ENCODE measurements at places on chromosomes 6 and 20.

GRCh38 chr6:106161311-106161874 lies 75.3 kb downstream of the PRDM1 start:
- no peak for DNase-seq

- no peak for DNase-seq
Measured at GRCh38 chr6:43016943-43017334, 2.9 kb downstream of the KLHDC3 start.

- no peak for DNase-seq
Measured at GRCh38 chr20:51460569-51461265, 81.8 kb downstream of the NFATC2 start.

- DNase-seq = no peak
Measured at GRCh38 chr20:56566621-56567020, 33.6 kb downstream of the FAM209B start.

DNA sequence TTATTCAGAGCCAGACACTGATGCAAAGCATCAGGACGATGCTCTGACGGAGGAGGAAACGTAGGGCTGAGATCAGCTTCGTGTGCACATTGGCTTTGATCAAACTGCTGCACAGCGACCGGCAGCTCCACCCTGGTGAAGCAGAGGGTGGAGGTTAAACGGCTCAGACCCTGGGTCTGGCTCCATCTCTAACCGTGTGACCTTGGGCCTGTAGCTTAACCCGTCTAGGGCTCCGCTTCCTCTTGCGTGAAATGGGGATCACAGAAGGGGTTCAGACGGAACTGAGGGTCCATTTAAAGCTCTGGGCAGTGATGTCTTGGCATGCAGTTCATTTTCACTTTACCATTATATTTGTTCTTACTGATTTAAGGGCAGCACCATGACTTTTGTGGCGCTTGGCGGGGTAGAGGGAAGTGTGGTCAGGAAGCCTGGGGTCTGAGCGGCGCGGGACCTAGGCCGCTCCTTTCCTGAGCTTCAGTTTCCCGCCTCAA lies 644 bp downstream of the RBL1 start:
- DNase-seq = no peak

- DNase-seq = no peak
Measured at GRCh38 chr6:139156551-139156950, 21.7 kb downstream of the HECA start.

- DNase-seq = no peak
Measured at GRCh38 chr6:124438546-124439065, 523.6 kb upstream of the RNF217 start.

DNA sequence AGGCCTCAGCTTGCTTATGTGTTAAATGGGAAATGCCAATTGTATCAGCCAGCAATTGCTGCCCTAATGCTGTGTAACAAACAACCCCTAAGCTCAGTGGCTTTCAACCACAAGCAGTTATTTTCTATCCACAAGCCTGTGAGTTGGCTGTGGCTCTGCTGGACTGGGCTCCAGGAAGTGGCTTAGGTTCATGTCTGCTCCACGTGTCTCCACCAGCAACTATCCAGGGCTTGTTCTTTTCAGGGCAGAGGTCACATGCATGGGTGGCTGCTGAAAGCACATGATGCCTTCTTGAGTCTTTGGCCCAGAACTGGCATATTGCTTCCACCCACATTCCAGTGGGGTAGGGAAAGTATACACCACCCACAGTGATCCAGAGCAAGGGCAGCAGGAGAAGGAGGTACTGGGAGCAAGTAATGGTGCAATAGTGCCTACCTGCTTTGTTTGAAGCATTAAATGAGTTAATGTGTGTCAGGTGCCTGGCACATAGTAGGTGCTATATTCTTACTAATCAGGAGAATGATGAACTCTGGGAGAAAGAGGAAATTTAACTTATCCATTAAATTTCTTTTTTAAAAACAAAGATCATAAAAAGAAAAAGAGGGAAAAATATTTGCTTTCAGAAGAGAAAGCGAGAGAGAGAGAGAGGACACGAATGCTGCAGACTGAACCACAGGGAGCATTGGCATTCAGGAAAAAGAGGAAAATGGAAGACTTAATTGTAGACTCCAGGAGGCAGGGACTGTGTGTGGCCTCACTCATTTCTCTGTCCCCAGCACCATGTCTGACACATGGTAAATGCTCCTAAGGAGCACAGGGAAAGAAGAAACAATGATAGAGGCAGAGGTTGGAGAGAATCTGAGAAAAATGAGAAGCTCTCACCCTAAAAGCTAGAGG lies 25.2 kb upstream of the RNF24 start:
- DNase-seq = no peak

DNA sequence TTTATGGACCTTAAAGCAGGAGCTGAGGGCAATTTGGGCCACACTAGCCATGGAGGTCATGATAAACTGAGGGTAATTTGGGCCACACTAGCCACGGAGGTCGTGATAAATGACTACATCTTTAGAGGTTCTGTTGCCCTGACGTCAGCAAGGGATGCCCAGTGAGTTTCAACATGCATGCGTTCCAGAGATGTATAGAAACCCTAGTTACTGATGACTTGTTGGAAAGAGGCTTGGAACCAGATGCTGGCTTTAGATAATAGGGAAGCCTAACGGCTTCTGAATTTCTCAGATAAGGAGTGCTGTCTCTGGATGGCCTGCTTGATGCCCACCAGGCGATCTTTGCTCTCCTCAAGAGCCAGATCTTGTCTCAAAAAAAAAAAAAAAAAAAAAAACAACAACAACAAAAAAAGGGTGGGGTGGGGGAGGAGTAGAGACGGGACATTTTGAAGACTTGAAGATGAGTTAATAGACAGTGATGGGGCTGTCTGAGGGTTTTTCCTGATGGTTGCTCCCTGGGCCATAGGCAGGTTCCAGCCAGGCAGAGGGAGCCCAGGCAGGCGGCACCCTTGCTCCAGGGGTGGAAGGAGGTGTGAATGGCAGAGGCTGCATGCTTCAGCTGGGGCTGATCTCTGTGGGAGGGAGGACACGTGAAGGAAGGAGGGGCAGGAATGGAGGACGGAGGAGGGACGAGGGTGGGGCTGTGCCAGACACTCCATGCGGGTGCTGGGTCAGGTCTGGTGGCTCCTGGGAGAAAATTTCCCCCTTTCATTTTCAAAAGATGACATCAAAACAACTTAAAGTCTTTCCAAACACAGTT lies 27.0 kb upstream of the FRMD1 start:
- DNase-seq = no peak

- DNase-seq = no peak
Measured at GRCh38 chr20:32626407-32626806, 41.3 kb upstream of the NOL4L start.

GRCh38 chr6:56401477-56402070 lies 154.2 kb upstream of the COL21A1 start:
- DNase-seq = no peak

GRCh38 chr6:163397326-163397725 lies 17.2 kb upstream of the QKI start:
- DNase-seq = no peak

DNA sequence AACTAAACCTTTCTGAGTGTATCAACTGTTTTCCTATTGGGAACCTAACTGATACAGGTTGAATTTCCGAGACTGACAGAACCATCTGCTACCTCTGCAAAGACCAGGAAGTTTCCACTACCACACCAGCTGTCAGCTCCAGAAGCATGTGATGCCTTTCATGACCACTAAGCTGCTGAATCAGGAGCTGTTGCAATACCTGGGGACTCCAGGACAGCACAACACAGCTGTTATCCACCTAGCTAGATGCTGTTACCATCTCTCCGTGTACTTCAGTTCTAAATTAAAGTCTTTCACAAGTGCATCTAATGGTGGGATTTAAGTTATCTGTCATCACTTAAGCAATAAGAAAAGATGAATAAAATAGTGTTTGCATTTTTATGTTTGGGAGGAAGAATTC lies 158.2 kb upstream of the IMPG1 start:
- no peak for DNase-seq

DNA sequence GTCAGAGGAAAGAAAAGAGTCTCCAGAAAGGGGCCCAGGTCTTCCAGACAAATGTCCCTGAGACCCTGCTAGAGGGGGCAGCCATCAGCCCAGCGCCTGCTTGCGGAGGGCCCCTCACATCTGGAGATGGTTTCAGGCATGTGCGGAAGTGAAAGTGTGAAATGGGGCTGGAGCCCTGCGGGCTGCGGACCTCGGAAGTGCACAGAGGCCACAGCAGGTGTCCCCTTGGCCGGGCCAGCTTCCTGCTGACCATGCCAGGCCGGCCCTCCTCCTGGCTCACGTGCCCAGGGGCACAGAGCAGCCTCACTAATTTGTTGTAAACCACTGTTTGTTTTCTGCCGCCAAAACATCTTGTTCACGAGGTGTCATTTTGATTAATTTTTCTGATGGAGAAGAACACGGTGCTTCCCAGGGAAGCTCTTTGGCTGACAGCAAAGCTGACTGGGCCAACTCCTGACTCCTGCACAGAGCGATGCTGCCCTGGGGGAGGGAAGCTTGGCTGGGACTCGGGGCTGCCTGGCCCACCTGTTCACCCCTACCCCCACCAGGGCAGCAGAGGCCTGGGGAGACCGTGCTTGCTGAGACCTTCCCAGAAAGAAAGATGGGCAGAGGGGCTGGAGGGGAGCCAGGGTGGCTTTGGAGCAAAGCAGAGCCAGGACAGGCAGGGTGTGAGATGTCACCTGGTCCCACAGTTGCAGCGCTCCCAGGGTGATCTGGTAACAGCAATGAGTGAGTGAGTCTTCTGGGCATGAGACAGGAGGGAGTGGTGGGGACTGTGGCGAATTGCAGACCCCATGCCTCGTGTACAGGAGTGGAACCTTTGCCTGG lies 54.2 kb downstream of the BCAS4 start:
- DNase-seq = no peak

GRCh38 chr20:11188843-11189603 lies 515.2 kb upstream of the JAG1 start:
- no peak for DNase-seq

GRCh38 chr6:168133168-168133561 lies 54.2 kb upstream of the FRMD1 start:
- peak; percentile 2 for DNase-seq

GRCh38 chr6:38720295-38720694 lies 5.2 kb downstream of the DNAH8 start:
- no peak for DNase-seq

GRCh38 chr6:132131351-132131750 lies 180.2 kb upstream of the CCN2 start:
- DNase-seq = no peak

- no peak for DNase-seq
Measured at GRCh38 chr20:13312300-13312699, 91.2 kb downstream of the ISM1 start.

GRCh38 chr6:169724494-169725124 lies at the start of gene PHF10:
TSS of gene PHF10 (minus strand) at chr6:169724500. CDS start at chr6:169723931, 569 bp downstream.
- DNase-seq = no peak

DNA sequence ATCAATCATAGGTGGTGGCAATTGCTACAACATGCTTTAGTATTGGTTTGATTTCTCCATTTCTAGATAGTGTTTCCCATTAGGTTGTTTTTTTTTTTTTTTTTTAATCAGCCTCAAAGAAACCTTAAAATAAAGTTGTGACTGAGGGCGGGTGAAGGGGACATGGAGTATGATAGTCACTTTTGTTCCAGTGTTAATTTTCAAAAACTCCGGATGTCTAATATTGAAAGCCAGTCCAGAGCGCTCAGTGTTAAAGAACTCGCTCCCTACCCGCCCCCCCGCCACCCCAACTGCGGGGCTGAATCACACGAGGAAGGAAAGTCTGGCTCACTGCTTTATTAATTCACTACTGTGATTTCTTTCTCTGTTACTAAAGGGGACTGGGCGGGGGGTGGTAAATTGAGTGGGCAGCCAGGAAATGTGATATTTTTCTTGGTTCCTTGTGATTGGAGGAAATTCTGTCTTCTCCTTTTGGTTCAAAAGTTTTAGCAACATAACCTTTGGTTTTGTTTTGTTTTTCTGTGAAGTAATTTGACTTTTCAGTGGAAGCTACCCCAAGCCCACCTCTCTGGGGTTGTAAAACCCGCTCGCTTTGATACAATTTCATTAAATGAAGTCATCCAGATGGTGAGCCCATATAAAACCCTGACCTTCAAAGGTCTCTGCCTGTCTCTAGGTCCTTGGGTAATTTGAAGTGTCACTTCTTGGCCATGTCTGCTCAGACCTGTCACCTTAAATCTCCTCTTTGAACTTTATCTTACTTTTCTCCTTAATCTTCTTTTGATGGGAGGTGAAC lies 38.0 kb downstream of the TNFAIP3 start:
- DNase-seq = no peak

DNA sequence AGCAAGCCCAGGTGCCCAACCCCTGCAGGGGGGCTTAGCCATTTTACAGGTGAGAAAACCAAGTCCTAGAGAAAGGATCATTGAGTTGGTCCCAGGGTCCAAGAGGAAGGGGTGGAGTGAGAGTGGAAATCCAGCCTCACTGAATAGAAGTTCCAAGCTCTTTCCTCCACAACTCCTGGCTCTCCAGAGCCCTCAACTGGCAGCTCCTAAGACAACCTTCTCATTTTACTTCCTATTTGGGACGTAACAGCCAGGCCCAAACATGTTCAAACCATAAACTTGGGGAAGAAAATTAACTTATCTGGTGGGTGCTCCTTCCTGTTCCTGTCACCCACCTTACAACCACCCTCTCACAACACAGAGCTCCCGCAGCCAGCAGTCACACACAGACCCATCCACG lies 57.9 kb downstream of the PRND start:
- no peak for DNase-seq

Measured in BJ (cell line).